ENCODE measurements at places on chromosomes 7 and 10. TPM values are rescaled to one million over a fixed set of nuclear protein-coding genes. Genes with fewer than 3 reads are reported as not detected.

DNA sequence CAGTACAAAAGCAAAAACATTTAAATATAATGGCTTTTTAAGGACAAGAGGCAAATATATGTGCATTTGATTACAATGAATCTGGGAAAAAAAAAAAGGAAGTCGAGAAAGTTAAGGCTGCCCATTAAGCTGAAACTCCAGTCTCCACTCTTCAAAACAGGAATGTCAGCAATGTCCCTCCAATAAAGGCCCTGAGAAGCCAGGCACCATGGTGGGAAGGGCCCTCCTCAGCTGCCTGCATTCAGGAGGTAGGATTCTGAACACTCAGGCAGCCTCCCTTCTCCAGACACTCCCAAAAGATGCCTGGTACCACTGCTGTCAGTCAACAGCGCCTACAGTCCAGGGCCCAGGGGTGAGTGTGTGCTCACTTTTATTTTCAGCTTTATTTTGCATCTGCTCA, 121.3 kb upstream of the MGMT start:
- no peak for DNase-seq

- DNase-seq, result no peak
Measured at GRCh38 chr10:121981346-121981745, 6.3 kb upstream of the NSMCE4A start.

DNA sequence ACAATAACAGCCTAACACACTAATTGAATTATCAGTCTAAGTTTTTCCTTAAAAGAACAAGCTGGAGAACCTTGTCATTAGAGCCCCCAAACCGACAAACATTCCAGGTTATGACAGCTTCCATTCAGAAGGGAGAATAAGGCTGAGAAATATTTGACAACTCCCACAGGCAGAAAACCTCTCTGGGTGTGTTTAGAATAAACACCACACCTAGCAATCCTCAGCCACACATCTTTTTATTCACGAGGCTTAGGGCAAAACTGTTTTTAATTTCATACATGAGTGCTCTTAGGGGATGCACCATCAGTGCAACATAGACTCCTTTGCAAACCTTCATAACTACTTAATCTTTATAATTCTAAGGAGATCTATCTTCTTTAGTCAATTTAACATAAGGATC, 24.2 kb downstream of the STN1 start:
- DNase-seq, result no peak

DNA sequence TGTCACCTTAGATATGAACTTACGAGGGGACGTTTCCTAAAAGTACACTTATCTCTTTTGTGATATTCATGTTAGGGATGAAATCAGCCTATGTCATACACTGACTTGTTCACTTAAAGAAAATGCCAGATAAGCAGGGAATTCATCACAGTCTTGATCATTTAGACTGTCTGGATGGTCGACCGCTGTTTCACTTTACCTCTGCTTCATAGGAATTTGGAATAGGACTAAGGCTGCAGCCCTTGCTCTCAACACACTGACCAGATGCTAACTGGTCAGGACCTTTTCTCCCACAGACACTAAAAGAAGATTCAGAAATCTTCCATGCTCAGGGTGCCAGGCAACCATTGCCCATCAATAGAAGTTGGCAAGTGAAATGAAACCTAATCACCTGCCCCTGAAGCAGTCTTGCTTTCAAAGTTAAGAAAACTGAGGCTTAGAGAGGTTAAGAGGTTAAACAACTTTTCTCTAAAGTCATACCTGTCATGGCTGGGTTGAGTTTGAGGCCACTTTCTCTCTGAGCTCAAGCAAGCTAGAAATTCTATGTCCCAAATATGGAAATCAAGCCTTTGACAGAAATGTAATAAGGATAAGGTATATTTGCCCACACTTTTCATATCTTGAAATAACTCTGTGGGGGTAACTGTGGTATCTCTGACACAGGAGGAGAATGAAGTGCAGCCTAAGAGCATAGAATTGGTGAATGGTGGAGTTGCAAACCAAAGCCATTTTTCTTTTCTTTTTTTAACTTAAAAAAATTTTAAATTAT, 77.1 kb downstream of the MAP3K8 start:
- DNase-seq, result no peak

GRCh38 chr10:72466018-72466417, 111.3 kb upstream of the DNAJB12 start:
- no peak for DNase-seq

GRCh38 chr10:127154831-127155620, 41.4 kb downstream of the INSYN2A start:
- DNase-seq, result no peak

- DNase-seq, result no peak
Measured at GRCh38 chr10:30036341-30036740, 23.0 kb downstream of the JCAD start.

SPDYE2B gene
- total RNA-seq, result not detected

ANKRD22 gene
- 0.12 TPM for total RNA-seq

NEURL1 gene
- 2.8 TPM for total RNA-seq

PTPRZ1 gene
- not detected for total RNA-seq

TMEM168 gene
- total RNA-seq, result 18.3 TPM

CHAT gene
- 0.24 TPM for total RNA-seq
